Astrocyte (in vitro differentiated cells and primary cell): ENCODE measurements at places on chromosomes 5 and 9. TPM values are rescaled to one million over a fixed set of nuclear protein-coding genes. Genes with fewer than 3 reads are reported as not detected.

DNA sequence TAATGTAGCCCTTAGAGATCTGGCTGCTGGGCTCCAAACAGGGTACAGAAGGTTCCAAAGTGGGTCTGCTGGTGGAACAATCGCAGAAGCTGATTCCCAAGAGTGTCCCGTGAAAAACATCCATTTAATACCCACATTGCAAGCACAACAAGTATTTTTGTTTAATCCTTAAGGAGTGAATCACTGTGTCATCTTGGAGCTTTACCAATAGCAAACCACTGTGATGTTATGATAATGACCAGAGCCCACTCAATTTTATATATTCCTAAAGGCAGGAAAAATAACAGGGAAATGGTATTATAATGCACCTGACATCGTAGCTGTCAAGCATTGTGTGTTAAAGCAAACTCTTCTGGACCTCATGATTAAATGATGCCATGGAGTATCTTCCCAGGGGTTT lies 291.9 kb downstream of the FBXL7 start:
- DNase-seq, result peak; percentile 69
- H3K27ac ChIP-seq, result no peak overlapping the region
- no peaks in the 10 kb centered on the region for H3K27me3 ChIP-seq
- H3K4me3 ChIP-seq, result no peak overlapping the region
- H3K4me1 ChIP-seq, result peaks cover 13% of the 10 kb centered on the region

DNA sequence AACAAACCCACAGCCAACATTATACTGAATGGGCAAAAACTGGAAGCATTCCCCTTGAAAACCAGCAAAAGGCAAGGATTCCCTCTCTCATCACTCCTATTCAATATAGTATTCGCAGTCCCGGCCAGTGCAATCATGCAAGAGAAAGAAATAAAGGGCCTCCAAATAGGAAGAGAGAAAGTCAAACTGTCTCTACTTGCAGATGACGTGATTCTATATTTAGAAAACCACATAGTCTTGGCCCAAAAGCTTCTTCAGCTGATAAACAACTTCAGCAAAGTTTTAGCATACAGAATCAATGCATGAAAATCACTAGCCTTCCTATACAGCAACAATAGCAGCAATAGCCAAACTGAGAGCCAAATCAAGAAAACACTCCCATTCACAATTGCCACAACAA lies 333.7 kb upstream of the EDIL3 start:
- H3K4me3 ChIP-seq, result no peak overlapping the region
- DNase-seq, result peak; percentile 16
- H3K36me3 ChIP-seq, result no peaks in the 10 kb centered on the region
- no peaks in the 10 kb centered on the region for H3K27me3 ChIP-seq
- H3K4me1 ChIP-seq, result no peaks in the 10 kb centered on the region
- H3K27ac ChIP-seq, result no peak overlapping the region

- H3K27ac ChIP-seq, result peak overlapping the region; percentile 28
- no peak for DNase-seq
- no peak overlapping the region for H3K4me3 ChIP-seq
- no peaks in the 10 kb centered on the region for H3K36me3 ChIP-seq
- H3K27me3 ChIP-seq, result no peaks in the 10 kb centered on the region
These were observed 117.1 kb downstream of the NUDT12 start for GRCh38 chr5:103445426-103446035.

The NPR2 gene
- total RNA-seq, result 24.6 and 26.1 TPM in 2 replicates

DNA sequence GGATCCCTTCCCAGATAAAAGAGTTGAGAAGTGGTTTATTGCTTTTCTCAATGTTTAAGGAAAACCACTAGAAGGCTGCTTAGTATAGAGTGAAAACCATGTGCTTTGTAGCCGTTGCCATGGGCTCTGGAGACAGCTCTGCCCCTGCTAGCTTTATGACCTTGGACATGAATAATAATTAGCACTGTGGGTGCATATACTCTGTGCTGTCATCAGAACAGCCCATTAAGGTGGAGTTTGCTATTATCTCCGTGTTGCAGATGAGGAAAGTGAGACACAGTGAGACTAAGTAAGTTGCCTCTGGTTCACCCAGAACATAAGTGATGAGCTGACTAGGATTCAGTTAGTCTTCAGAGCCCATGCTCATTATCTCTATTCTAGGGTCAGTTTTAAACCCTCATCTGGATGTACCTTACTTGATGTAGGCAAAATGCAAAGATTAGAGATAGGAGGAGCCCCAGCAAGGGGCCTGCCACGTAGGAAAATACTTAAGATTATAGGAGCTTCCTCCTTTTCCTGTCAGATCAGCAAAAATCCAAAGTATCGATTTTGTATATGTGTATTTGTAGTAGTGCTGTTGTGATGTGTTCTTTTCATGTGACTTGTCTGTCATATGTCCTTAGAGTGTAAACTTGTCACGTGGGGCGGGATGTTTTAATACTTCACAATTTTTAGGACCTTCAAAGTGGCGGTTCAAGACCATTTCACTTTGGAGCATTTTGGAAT lies 102.5 kb downstream of the TLE4 start:
- no peak for DNase-seq
- no peaks in the 10 kb centered on the region for H3K27me3 ChIP-seq
- H3K36me3 ChIP-seq, result peaks cover 14% of the 10 kb centered on the region
- H3K4me3 ChIP-seq, result no peak overlapping the region

DNA sequence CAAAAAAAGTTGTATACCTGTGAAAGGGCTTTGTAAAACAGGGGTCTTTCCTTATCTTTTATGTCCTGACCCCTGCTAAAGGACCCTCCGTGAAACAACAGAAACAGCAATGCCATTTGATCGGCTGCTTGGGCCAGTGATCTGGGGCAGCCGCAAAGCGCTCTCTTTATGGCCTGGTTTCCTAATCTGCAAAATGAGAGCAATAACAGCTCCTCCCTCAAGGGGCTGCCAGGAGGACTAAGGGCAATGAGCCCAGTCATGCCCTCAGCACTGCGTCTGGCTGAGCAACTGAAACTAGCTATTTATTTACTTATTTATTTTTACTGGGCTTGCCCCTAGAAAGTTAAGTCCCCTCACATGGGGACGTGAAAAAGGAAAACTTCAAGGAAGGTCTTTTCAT lies 18.3 kb downstream of the CMBL start:
- no peak overlapping the region for H3K27ac ChIP-seq
- no peaks in the 10 kb centered on the region for H3K4me1 ChIP-seq
- no peak overlapping the region for H3K4me3 ChIP-seq
- DNase-seq, result no peak
